ENCODE measurements at places on chromosomes 3 and 15.

GRCh38 chr3:147619921-147620560 lies 210.9 kb downstream of the ZIC1 start:
- DNase-seq: no peak

DNA sequence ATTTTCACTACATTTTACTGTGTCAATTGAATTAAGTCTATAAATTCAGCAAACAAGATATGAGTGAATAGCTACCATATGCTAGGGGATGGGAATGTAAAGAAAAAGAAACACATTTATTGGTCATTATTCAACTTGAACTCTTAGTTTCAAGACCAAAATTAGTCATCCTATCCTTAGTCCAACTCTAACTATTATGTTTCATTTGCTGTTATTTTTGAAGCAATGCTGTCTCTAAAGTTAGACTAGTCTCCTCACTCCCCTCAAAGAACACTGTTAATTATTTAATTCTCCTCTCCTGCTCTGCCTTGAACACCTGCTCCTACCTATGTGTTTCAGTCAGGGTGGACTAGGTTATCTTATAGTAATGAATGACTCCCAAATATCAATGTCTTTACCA lies 920.9 kb downstream of the TUSC7 start:
- DNase-seq: no peak

GRCh38 chr3:197858133-197858532 lies 67.1 kb downstream of the LRCH3 start:
- no peak for DNase-seq

GRCh38 chr15:65512807-65513416 lies 4.6 kb downstream of the DPP8 start:
- DNase-seq: no peak

DNA sequence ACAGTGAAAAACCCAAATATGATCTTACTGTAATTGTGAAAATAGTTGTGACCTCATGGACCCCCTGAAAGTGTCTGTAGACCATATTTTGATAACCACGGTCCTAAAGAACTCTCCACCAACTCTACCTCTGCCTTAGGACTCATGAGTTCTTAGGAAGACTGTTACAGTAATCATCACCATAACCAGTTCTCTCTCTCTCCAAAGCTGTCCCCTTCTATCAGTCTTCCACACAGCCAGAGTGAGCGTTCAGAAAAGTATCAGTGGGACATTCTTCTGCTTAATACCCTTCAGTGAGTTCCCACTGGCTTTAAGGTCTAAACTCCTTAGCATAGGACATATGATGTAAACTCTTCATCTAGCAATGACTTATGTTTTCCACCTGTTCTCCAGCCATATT lies 27.6 kb upstream of the ST6GAL1 start:
- DNase-seq: no peak

DNA sequence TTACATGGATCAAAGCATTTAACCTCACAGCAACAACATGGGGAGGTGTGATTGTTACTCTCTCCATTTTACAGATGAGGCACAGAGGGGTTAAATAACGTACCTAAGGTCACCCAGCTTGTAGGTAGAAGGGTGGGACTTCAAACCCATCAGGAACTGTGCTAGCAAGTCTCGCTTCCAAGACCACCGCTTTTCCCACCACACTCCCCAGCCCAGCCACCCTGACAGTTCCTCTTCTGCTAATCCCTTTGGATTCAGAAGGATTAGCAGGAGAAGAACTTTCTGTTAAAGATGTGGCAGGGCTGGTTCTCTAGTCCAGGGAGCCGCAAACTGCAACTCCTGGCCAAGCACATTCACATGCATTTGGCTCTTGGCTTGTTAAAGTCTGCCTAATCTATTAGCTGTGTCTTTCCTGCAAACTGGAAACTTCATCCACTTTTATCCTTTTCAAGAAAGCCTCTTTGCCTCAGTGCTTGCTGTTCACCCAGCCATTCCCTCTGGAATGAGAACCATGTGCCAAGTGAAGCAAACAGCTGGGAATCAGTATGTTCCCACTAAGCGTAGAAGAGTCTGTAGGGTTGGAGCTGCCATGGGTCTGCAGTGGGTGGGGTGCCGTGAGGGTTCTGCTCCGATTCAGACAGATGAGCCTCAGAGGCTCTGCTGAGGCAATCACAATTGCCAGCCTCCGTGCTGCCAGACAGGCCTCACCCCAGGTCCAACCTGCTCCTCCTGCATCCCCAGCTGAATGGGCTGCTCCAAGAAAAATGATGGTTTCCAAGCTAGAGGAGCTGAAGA lies 44.6 kb downstream of the POMGNT2 start:
- no peak for DNase-seq

- no peak for DNase-seq
Measured at GRCh38 chr3:62678841-62679240, 196.4 kb downstream of the CADPS start.

- DNase-seq: peak; percentile 59
Measured at GRCh38 chr15:40338041-40338657, 2.6 kb downstream of the CCDC9B start.

DNA sequence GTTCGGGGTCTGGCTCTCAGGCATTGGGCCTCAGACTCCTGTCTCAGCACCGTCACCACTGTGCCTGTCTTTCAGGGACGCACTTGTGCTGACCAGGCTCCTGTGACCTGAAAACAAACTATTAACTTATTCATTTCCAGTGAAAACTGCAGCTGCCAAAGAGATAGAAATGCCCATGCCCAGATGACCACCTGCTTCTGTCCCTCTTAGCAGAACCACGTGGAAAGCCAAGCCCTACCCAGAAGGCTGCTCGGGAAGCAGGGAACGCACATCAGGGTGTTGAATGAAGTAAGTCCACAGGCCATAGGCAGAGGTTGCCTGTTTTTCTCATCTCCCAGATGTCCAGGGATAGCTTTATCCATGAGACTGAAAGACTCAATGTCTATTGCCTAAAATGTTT lies 219.3 kb downstream of the EBLN2 start:
- no peak for DNase-seq

DNA sequence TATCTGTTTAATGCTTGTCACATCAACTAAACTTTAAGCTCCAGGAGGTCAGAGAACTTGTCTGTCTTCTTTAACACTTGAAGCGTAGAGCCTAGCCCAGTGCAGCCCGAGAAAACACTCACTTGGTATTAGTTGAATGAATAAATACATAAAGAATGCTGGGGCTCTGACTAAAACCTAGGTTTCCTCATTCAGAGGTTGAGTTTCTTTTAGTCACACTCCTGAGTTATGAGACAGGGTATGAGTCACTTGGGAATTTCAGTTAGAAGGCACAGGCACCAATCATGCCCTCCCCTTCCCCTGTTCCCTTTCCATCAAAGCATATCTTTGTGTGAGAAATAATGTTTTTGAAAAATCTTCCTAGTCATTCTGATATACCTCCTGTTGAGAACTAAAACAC lies 589.8 kb upstream of the DPPA4 start:
- DNase-seq: no peak

- no peak for DNase-seq
Measured at GRCh38 chr3:167777356-167777755, 41.8 kb downstream of the SERPINI1 start.

GRCh38 chr3:58164906-58165821 lies 45.6 kb downstream of the DNASE1L3 start:
- DNase-seq: no peak

GRCh38 chr3:147418371-147418781 lies 9.2 kb downstream of the ZIC1 start:
- no peak for DNase-seq

DNA sequence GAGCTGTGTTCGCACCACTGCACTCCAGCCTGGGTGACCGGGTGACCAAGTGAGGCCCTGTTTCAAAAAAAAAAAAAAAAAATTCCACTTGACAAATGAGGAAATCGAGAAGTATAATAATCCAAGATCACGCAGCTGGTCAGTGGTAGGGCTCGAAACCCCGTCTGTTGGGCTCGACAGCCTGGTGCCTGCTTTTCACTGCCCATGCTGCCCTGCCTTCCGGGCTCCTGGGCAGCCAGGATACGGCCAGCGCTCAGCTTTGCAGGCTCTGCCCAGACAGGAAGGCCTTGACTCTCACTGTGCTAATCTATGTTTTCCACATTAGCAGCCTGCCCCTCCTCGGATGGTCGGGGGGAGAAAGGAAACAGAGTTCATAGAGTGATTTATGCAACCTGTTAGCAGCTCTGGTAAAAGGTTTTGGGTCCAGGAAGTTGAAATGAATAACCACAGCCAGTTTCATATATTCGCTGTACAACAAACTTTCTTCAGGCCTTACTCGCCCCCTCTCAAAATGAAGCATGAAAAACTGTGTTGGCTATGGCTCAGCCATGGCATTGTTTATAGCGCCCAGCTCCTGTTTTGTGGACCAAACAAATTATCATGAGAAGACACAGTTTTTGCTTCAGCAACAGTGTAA lies 108.8 kb downstream of the XXYLT1 start:
- no peak for DNase-seq

DNA sequence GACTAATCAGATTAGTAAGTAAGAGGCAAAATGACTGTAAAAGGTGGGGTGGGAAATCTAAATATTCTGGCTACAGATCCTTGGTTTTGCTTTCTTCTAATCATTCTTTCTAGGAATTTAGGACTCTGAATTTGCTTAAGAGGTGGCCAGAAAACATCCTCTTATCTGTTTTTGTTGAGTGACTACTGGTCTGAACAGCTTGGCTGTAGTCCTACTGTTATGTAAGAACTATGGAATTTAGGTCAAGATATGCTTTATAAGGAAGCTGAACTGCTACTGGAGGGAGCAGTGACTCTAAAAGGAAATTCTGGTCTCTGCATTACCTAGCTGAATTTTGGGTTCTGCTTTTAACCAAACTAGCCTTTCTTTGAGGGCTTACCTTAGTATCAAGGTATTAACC lies 33.5 kb upstream of the CSPG5 start:
- no peak for DNase-seq

DNA sequence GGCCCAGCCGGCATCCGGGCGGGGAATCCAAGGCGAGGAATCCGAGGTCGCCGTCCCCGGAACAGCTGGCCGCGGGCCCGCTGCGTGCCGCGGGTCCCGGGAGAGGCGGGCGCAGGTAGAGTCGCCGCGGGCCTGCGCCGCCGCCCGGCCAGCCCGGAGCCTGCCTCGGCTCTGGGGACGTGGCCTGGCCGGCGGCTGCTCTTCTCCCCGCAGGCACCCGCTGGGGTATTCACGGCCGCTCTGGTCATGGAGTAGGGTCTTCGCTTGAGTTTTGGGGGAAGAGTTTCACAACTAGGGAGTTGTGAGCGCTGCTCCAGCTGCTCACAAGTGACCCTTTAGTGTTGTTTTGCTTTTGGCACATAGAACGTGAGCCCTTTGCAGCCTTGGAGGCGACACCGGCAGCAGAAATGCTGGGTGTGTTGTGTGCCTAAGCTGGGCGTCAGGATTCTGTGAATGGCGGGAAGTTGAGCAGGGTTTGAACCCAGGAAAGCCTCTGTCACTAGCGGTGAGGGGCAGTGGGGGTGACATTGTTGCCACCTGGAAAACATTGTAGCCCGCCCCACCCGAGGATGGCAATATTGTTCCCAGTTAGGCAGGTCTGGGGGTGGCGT lies 4.0 kb downstream of the TRIM71 start:
- no peak for DNase-seq

- DNase-seq: no peak
Measured at GRCh38 chr3:45838466-45838865, 3.5 kb downstream of the LZTFL1 start.

DNA sequence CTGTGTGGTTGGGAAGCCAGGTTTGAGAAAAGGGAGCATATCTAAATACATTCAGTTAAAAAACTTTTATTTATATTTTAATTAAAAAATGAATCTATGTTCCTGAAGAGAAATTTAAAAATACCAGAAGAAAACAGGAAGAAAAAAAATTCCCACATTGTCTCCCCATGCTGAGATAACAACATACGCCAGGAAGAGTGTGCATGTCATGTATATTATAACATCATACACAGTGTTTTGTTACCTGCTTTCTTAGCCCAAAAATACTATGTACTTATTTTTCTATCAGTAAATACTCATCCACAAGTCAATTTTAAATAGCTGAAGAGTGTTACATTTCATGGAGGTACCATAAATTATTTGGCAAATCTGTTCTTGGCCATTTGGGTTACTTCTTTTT lies 18.5 kb downstream of the USP13 start:
- no peak for DNase-seq

GRCh38 chr3:152026033-152026556 lies 152.7 kb downstream of the SUCNR1 start:
- no peak for DNase-seq

GRCh38 chr3:11240496-11240895 lies 31.7 kb upstream of the ATG7 start:
- no peak for DNase-seq

GRCh38 chr3:101377796-101378195 lies 57.4 kb upstream of the IMPG2 start:
- DNase-seq: no peak

DNA sequence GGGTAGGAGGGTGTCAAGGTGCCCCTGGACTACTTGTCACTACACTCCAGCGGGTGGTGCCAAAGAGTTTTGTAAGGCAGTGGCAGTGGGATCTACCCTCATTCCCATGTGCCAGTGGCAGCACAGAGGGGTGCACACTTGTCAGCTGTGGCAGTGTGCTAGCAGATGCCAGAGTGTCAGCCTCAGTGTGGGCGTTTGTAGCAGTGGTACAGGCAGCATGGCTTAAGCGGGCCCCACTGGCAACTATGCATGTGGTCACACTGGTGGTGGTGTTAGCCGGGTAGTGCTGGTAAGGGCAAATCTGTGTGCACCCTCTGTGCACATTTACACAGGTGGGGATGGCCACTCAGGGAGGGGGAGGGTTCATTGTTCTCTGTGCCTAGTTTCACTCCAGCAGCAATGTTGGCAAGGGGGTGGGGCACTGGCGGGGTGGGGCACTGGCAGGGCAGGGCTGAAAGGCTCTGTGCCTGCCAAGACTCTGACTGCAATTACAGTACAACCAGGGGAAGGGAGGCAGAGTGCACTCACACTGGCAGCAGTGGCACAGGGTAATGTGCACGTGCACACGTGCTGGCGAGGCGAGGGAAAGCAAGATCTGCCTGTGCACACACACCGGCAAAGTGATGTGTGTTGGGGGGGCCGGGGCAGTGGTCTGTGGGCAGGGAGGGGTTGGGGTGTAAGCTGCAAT lies 31.8 kb downstream of the MYO9A start:
- DNase-seq: no peak

- DNase-seq: no peak
Measured at GRCh38 chr15:81780966-81781365, 264.9 kb downstream of the MEX3B start.

DNA sequence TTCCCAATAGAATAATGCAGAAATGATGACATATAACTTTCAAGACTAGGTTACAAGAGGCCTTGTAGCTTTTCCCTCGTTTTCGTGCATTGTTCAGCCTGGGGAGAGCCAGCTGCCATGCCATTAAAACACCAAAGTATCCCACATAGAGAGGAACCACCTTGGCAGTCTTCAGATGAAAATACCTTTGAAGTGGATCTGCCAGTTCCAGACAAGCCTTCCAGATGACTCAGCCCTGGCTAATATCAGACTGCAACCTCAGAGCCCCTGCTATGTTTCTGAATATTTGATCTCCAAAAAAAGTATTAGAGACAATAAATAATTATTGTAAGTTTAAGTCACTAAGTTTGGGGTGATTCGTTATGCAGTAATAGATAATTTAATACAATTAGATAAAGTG lies 294.3 kb upstream of the GBE1 start:
- DNase-seq: no peak
